ENCODE measurements at places on chromosomes 7 and 10. TPM values are rescaled to one million over a fixed set of nuclear protein-coding genes. Genes with fewer than 3 reads are reported as not detected.

The OR2A1 gene
- 0.11 TPM for polyA plus RNA-seq

The LIPM gene
- polyA plus RNA-seq: not detected

The SLC26A5 gene
- polyA plus RNA-seq: not detected

The PODXL gene
- 0.15 TPM for polyA plus RNA-seq

The ACTL6B gene
- not detected for polyA plus RNA-seq

The COBL gene
- not detected for polyA plus RNA-seq

The NRCAM gene
- 2.1 TPM for polyA plus RNA-seq

The DMTF1 gene
- 36.2 TPM for polyA plus RNA-seq

The HYAL4 gene
- not detected for polyA plus RNA-seq

The VWDE gene
- polyA plus RNA-seq: 0.13 TPM

The NUTM2B gene
- polyA plus RNA-seq: 0.09 TPM

The OPN4 gene
- not detected for polyA plus RNA-seq

The HOXA3 gene
- not detected for polyA plus RNA-seq

The HTR5A gene
- polyA plus RNA-seq: not detected

The PIK3CG gene
- 15.3 TPM for polyA plus RNA-seq

The DYNC1I1 gene
- not detected for polyA plus RNA-seq

The ZNF775 gene
- polyA plus RNA-seq: 7.4 TPM

The FLNC gene
- polyA plus RNA-seq: not detected

The AVPI1 gene
- 1.4 TPM for polyA plus RNA-seq
